A549 treated with Hydrocortisone at 1 μM for 4 hours (cell line): ENCODE measurements at places on chromosomes 16 and 17. TPM values are rescaled to one million over a fixed set of nuclear protein-coding genes. Genes with fewer than 3 reads are reported as not detected.

ACSM3 gene
- 3.3 to 4.4 TPM (median 3.7 TPM) in 5 replicates for total RNA-seq

MAPT gene
- 1.5 to 2.3 TPM (median 1.9 TPM) in 5 replicates for total RNA-seq

TMEM219 gene
- 83.5 to 102 TPM (median 96.1 TPM) in 5 replicates for total RNA-seq

MLX gene
- 62.1 to 64.0 TPM (median 63.3 TPM) in 5 replicates for total RNA-seq

SLFN12L gene
- total RNA-seq = not detected in 5 replicates

KRT25 gene
- total RNA-seq = not detected in 5 replicates

SKA2 gene
- 88.9 to 146 TPM (median 101 TPM) in 5 replicates for total RNA-seq

ARHGDIG gene
- 2.1 to 3.7 TPM (median 3.2 TPM) in 5 replicates for total RNA-seq

CLDN7 gene
- total RNA-seq = 2.2 to 3.7 TPM (median 2.6 TPM) in 5 replicates

EFTUD2 gene
- 135 to 203 TPM (median 145 TPM) in 5 replicates for total RNA-seq

CES5A gene
- total RNA-seq = not detected in 5 replicates

STH gene
- not detected in 5 replicates for total RNA-seq

AMZ2 gene
- total RNA-seq = 111 to 131 TPM (median 114 TPM) in 5 replicates

PTGES3L gene
- total RNA-seq = 0.95 to 1.4 TPM (median 1.1 TPM) in 5 replicates

GUCY2D gene
- 0.28 to 0.52 TPM (median 0.36 TPM) in 4 of 5 replicates, not detected in the other for total RNA-seq

TSC2 gene
- total RNA-seq = 33.2 to 41.6 TPM (median 39.4 TPM) in 5 replicates

PABPN1L gene
- not detected in 5 replicates for total RNA-seq

EXOC3L1 gene
- 0.06 to 0.25 TPM (median 0.17 TPM) in 5 replicates for total RNA-seq

KLHL10 gene
- 0.05 to 0.25 TPM (median 0.10 TPM) in 3 of 5 replicates, not detected in the others for total RNA-seq

ANKRD13B gene
- 22.8 to 29.6 TPM (median 26.4 TPM) in 5 replicates for total RNA-seq

TNP2 gene
- not detected in 5 replicates for total RNA-seq

ALDH3A1 gene
- 766 to 1,130 TPM (median 782 TPM) in 5 replicates for total RNA-seq

CD300LB gene
- 0.03 to 0.07 TPM (median 0.06 TPM) in 4 of 5 replicates, not detected in the other for total RNA-seq

UMOD gene
- total RNA-seq = not detected in 5 replicates

TAT gene
- 0.03 to 0.06 TPM (median 0.05 TPM) in 4 of 5 replicates, not detected in the other for total RNA-seq

FBXO39 gene
- total RNA-seq = not detected in 5 replicates

LPCAT2 gene
- total RNA-seq = 4.5 to 7.0 TPM (median 5.3 TPM) in 5 replicates

NF1 gene
- 14.7 to 24.3 TPM (median 19.2 TPM) in 5 replicates for total RNA-seq

SLC38A8 gene
- 0.46 TPM in 1 of 5 replicates, not detected in the others for total RNA-seq

MLKL gene
- 36.8 to 50.1 TPM (median 43.1 TPM) in 5 replicates for total RNA-seq

ITGA2B gene
- 1.2 to 1.9 TPM (median 1.6 TPM) in 5 replicates for total RNA-seq
